ENCODE measurements at places on chromosomes 7 and 10. TPM values are rescaled to one million over a fixed set of nuclear protein-coding genes. Genes with fewer than 3 reads are reported as not detected.

DNA sequence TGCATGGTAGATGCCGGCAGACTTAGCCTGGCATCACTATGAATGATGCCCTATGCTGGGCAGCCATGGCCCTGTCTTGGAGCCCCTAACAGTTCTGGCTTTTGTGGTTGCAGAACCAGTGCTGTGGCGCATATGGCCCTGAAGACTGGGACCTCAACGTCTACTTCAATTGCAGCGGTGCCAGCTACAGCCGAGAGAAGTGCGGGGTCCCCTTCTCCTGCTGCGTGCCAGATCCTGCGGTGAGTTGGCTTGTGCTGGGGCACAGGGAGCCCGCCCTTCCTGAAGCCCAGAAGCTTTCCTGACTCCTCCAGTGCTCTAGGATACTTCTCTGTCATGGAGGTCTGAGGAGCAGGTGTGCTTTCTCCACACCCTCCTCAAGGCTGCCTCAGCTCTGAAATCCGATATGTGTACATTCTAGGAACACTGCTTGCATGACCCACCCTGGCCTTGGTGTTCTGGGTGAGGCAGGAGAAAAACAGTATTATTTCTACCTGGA is 25.6 kb upstream of the SH2D4B start:
- H3K4me3 ChIP-seq, result no peak overlapping the region
- peak; percentile 19 for DNase-seq
- H3K36me3 ChIP-seq, result peaks cover 4% of the 10 kb centered on the region
- H3K4me1 ChIP-seq, result no peaks in the 10 kb centered on the region
- H3K27me3 ChIP-seq, result no peaks in the 10 kb centered on the region

DNA sequence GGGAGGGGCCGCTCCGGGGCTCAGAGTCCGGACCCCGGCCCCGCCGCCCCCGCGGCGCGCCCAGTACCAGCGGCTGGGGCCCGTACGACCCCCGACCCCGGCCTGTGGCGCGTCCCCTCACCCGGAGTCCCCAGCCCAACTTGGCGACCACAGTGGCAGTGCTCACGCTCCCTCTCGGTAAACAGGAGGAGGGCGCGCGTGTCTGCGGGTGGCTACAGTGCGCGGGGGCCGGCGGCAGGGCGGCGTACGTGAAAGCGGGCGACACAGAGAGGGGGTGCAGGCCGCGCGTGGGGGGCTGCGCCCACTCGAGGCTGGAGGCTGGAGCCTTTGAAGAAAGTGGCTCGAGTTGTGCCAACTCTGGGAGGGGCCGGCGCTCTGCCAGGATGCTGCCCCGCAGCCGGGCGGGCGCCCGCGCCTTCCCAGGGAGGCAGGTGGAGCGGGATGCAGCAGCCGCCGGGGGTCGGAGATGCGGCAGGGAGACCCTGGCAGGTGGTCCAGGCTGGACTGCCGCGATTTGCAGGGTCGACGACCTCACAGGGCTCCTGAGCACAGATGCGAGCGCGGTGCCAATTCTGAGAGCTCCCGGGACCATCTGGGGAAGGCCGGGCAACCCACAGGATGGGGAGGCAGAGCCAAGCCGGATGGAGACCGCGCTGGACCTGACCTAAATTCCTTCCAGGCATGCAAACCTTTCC is 655 bp downstream of the PTPRE start:
- no peaks in the 10 kb centered on the region for H3K36me3 ChIP-seq
- peak overlapping the region; percentile 91 for H3K27ac ChIP-seq
- peaks cover 50% of the 10 kb centered on the region for H3K4me1 ChIP-seq

Gene OR2A12
- total RNA-seq, result not detected

Gene PIP
- total RNA-seq, result 6.9 TPM

GRCh38 chr7:3493499-3493898 is 192.4 kb downstream of the SDK1 start:
- no peak for DNase-seq
- H3K36me3 ChIP-seq, result no peaks in the 10 kb centered on the region
- peak overlapping the region; percentile 23 for H3K27ac ChIP-seq
- H3K27me3 ChIP-seq, result no peaks in the 10 kb centered on the region
- H3K4me3 ChIP-seq, result no peak overlapping the region
